ENCODE measurements at places on chromosomes 12 and 14.
A peak's percentile ranks its signal among the peaks of the same experiment; 100 is the strongest.

DNA sequence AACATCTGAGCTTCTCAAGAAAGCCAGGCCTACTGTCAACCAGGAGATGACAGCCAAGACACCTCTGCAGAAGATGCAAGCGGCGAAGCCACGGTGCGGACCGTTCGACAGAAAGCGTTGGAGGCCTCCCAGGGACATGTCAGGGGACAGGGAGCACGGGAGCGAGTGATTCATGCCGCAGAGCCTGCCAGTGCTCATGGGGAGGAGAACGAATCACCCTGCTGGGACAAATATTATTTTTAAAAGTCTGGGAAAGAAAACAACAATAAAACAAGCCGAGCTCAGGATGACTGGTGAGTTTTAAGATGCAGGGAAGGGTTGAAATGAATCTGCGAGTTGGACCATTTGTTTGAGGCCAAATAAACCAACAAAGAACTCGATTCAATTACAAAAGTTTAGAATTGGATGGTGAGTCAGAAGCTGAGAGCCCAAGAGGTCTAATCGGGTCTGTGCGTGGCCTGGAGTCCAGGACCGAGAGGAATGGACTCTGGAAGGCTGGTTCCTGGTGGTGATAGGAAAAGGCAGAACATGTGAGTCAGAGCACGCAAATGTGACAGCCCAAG is 91.0 kb downstream of the RBM19 start:
- no peak for DNase-seq

DNA sequence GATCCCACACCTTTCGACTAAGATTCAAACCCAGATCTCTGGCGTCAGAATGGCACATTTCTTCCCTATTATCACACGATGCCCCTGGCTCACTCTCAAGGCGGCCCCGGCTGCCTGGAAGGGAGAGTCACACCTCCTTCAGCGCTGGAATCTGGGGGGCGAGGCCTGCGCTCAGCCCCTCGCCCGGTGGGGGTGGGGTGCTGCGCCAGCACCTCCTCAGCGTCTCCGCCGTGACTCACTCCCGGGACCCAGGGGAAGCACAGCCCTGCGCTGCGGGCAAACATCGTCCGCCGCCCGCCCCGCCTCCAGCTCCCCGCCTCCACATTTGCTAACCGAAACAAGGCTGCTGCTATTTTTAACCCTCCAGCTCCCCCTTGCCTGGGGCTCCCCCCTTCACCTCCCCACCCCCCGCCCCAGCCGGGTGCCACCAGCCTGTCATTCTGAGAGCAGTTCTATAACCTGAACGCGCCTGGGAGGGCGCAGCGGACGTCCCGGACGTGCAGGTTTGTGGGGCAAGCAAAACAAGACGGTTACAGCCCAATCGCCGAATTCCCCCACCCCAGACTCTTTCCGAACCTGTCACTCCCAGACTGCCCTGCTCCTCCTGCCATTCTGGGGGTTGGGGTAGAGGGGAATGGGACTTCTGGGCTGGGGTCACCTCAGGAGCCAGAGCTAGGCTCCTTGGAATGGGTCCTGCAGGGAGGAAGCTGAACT is 6.7 kb downstream of the HDAC7 start:
- peak; percentile 95 for DNase-seq

- peak; percentile 37 for DNase-seq
These were observed 30.0 kb downstream of the SLC38A2 start for GRCh38 chr12:46342562-46343033.

DNA sequence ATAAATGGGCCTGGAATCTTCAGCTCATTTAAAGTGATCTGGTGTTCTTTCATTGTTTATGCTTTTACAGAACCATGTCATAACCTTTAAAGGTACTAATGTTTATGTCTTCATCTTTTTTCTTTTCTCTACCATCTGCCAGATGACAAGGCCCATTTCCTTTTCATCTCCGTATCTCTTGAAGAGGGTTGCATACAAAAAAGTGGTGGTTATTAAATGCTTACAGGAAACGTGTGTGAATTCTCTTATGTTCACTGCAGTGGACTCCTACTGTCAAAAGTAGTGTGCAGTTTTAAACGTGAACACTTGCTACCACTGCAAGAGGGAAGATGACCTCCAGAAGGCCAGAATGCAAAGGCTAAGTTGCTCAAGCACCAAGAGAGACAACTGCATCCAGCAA is 91.4 kb downstream of the TTC7B start:
- DNase-seq, result no peak

GRCh38 chr14:87059060-87059839 is 933.7 kb downstream of the GALC start:
- no peak for DNase-seq

- no peak for DNase-seq
These were observed 157.1 kb upstream of the GRIN2B start for GRCh38 chr12:14138495-14138894.

- DNase-seq, result no peak
These were observed 27.7 kb downstream of the JKAMP start for GRCh38 chr14:59511916-59512575.

DNA sequence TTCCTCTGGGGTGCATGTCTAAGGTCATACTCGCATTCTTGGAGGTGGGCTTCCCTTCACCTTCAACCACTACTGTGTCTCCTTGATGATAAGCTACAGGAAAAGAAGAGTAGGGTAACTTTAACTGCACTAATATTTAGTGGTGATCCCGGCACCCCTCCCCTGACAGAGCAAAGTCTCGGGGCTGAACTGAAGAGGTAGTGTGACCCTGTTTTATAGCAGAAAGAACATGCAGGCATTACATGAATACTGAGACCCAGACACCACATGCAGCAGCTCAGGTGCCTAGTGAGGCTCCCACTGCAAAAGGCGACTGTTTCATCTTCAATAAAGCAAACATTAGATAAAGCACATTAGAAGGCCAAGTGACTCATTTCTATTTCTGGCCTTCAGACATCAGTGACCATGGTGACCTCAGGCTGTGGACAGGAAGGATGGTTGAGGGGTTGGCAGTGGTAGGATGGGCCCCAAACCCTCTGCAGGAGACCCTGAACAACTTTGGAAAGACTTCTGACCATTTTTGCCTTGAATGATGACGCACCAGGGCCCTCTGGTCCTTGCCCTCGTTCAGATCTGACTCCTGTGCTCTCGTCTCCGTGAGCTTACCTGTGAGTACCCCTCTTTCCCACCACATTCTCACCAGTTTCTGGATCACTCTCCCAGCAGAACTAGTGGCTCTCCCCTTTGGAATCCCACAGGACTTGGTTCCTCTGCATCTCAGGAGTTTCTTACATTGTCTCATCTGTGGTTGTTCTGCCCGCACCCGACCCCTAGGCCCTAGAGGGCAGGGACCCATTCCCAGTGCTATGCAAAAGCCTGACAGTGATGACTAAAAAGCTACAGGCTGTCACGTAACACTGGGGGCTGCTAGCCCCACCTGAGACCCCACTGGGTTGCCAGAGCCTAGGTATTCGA is 23.8 kb upstream of the JPH4 start:
- DNase-seq, result no peak

GRCh38 chr14:66495218-66496098 is 9.3 kb downstream of the CCDC196 start:
- DNase-seq, result peak; percentile 57

GRCh38 chr14:69315301-69315700 is 55.3 kb downstream of the GALNT16 start:
- DNase-seq, result no peak

DNA sequence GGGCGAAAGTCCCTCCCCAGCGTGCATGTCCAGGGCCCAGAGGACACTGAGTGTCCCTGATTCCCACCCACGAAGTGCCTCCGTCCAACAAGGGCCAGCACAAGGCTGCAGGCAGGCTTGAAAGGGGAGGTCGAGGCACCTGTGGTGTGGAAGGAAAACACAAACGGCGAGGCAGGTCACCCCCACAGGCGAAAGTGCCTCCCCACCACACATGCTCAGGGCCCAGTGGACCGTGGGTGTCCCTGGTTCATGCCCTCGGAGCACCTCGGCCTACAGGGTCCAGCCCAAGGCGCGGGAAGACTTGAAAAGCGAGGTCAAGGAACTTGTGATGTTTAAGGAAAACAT is 370.4 kb downstream of the ALG10 start:
- no peak for DNase-seq

GRCh38 chr14:55301437-55302121 is 30.4 kb downstream of the FBXO34 start:
- no peak for DNase-seq

DNA sequence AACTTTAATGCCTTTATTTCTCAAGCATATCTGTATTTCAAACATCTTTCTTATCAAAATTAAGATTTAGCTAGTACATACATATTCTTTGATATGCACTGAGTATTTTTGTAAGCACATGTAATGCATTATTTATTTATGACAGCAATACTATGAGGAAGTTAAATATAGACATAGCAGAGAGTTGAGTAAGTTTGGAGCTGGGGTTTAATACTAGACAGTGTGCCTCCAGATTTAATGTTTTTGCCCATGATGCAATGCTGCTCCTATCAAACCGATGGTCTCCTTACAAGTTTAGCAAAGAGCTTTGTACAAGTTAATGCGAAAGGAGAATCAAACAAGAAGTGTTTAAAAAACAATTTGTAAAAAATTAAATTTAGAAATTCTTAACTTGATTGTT is 826.6 kb upstream of the MGAT4C start:
- DNase-seq, result no peak

DNA sequence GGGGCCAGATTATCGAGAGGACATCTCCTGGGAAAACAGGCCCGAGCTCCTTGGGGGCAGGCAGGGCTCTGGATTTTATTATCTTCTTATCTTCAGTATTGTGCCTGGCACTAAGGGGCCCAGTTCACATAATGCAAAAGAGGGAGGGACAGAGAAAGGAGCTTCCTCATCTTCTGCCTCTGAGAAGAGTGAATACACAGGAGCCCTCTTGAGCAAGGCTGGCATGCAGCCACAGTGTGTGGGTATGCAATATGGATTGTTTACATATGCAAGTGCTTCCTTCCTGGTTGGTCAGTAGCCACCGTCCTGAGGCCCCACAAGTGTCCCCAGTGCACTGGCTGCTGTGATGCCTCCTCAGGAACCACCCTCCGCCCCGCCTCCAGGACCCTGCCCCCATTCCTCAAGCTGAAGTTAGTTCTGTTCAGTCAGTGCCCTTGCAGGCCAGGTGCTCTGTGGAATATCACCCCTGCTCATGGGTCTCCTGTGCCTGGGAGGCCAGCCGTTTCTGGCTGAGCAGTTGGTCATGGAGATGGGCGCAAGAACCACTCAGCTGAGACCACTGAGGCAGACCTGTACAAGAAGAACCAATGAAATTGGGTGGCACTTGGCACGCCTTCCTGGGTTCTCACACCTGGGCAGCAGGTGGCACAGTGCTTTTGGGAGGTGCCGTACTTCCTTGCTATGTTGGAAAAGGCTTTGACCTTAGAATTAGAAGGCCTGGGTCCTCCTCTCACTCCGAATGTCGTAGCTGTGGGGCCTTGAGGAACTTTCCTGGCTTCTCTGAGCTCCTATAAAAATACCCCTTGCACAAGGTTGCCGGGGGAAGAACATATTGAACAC is 35.1 kb upstream of the ACTN1 start:
- DNase-seq, result no peak

GRCh38 chr14:44945264-44945663 is 16.5 kb downstream of the KLHL28 start:
- no peak for DNase-seq

DNA sequence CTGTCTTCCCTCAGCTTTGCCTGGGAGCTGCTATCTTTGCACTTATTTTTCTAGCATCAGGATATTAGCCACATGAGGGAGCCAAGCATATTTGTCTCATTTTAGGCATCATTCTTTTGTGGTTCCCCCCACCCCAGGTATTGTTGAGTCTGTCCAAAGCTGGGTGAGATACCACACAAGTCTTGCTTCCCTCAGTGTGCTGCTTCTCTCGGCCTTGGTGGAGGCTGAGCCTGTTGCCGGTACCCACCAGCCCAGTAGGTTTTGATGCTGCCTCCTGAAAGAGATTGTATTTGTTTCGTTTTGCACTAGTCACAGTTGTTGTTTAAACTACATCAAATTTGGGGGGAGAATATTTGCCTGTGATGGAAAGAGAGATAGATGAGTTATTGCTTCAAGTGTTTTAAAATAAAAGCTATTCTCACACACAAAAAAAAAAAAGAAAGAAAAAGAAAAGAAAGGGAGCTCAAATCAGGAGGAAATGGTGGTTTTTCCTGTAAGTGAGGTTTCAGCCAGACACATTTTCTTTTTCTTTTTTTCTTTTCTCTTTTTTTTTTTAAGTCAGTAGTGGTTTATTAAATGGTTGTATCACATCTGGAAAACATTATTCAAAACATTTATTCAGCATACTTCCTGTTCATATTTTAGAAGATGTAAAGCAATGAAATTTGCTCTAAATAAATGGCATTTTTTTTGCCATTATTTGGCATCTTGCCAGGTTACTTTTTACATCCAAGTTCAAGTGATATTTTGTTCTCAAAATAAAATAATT is 58.5 kb downstream of the SLC4A8 start:
- peak; percentile 48 for DNase-seq

DNA sequence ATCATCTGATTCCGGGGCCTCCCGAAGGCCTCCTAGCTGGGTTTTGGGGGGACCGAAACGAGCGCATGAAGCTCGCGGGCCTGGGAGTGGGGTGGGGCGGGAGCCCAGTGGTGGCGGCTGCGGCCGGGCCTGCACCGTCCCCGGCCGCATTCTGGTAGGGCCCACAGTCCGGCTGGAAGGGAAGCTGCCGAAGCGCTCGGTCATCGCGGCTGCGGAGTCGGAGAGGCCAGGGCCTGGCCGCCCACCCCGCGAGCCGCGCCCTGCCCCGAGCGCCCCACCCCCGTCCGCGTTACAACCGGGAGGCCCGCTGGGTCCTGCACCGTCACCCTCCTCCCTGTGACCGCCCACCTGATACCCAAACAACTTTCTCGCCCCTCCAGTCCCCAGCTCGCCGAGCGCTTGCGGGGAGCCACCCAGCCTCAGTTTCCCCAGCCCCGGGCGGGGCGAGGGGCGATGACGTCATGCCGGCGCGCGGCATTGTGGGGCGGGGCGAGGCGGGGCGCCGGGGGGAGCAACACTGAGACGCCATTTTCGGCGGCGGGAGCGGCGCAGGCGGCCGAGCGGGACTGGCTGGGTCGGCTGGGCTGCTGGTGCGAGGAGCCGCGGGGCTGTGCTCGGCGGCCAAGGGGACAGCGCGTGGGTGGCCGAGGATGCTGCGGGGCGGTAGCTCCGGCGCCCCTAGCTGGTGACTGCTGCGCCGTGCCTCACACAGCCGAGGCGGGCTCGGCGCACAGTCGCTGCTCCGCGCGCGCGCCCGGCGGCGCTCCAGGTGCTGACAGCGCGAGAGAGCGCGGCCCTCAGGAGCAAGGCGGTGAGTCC is at the start of gene KLC1:
Gene KLC1, plus strand, starts transcription at position 528 of the 819 bp plus-strand sequence. CDS start 25,354 bp downstream, outside the sequence.
- peak; percentile 69 for DNase-seq

GRCh38 chr12:19191563-19191962 is 62.0 kb downstream of the PLEKHA5 start:
- DNase-seq, result no peak

GRCh38 chr14:69750495-69750894 is 16.4 kb upstream of the SRSF5 start:
- no peak for DNase-seq

DNA sequence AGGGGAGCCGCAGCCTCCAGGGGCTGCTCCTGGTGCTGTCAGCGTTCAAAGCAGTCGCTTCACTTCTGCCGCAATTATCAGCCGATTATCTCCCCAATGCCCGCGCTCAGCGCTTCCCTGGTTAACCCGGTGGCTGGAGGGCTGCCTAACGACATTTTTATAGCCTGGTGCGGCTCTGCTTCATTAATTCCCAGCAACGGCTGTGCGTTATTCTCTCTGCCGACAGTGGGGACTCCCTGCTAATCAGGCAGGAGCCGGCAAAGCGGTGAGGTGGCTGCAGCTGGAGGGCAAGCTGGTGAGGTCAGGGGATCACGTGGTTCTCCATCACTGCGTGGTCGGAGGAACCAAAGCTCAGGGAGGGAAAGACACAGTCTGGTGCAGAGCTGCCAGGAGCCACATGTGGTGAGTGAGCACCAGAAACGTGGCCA is 62.9 kb downstream of the GLRX5 start:
- no peak for DNase-seq

- DNase-seq, result peak; percentile 6
These were observed 362.9 kb downstream of the RAD51B start for GRCh38 chr14:68182492-68182891.

Data from CD4-positive, alpha-beta T cell treated with Interleukin-6 at 100 ng/mL for 8 hours (primary cell).